ENCODE measurements at places on chromosomes 7 and 10.

GRCh38 chr10:125265579-125265955 is 105.2 kb upstream of the CTBP2 start:
- no peak for DNase-seq

GRCh38 chr7:5854738-5855137 is 25.9 kb upstream of the OCM start:
- no peak for DNase-seq

GRCh38 chr10:122373721-122374120 is 787 bp upstream of the PLEKHA1 start:
- DNase-seq, result no peak

- DNase-seq, result no peak
Measured at GRCh38 chr7:152512706-152513105, 76.9 kb upstream of the KMT2C start.

DNA sequence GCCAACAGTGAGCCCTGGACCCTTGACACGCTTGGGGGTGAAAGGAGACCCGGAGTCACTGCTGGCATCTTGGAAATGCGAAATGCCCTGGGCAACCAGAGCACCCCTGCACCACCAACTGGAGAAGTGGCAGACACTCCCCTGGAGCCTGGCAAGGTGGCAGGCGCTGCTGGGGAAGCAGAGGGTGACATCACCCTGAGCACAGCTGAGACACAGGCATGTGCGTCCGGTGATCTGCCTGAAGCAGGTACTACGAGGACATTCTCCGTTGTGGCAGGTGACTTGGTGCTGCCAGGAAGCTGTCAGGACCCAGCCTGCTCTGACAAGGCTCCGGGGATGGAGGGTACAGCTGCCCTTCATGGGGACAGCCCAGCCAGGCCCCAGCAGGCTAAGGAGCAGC is 98.5 kb downstream of the TACC2 start:
- no peak for DNase-seq

DNA sequence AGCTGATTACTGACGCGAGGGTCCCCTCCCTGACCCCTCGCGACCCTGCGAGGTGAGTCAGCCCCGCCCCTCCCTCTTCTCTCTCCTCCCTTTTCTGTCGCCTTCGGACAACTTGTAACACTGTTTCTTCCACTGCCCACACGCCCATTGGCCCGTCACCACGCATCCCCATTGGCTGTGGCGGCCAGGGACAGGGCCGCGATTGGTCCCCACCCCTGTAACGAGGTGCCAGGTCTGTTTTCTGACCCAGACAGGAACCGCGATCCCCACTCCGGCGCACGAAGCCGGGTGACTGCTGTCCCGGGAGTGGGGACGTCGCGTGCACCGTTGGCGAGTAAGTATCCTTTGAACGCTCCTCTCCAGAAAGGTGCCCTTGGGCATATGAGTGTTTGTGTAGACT is at the start of gene STRA8:
Gene STRA8, plus strand, starts transcription at position 269 of the 400 bp plus-strand sequence. CDS start 6,687 bp downstream, outside the sequence.
- DNase-seq, result no peak

- DNase-seq, result no peak
Measured at GRCh38 chr10:3516234-3516922, 268.6 kb downstream of the KLF6 start.

- no peak for DNase-seq
Measured at GRCh38 chr7:126988022-126988421, 264.7 kb downstream of the GRM8 start.

GRCh38 chr10:131242007-131242406 is 69.5 kb downstream of the TCERG1L start:
- DNase-seq, result no peak

DNA sequence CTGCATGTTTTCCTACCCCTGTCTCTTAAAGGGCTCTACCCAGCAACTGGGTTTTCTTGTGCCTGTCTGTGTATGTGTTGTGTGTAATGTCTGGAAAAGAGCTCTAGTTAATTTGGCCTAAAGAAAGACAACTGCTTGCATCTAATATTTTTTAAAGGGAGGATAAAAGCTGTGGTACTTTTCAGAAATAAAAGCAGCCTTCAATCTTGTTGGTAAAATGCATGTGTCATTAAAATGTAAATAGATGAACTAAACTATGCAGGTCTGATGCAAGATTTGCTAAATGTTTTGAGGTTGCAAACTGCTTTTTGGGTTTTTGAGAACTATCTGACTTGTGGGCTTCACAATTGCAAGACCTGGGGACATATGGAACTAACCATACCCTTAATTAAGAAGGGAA is 445.3 kb downstream of the HTR7 start:
- no peak for DNase-seq

- no peak for DNase-seq
Measured at GRCh38 chr10:103452506-103453230, 498 bp upstream of the CALHM2 start.

- no peak for DNase-seq
Measured at GRCh38 chr7:134444198-134444960, 14.5 kb downstream of the AKR1B1 start.

DNA sequence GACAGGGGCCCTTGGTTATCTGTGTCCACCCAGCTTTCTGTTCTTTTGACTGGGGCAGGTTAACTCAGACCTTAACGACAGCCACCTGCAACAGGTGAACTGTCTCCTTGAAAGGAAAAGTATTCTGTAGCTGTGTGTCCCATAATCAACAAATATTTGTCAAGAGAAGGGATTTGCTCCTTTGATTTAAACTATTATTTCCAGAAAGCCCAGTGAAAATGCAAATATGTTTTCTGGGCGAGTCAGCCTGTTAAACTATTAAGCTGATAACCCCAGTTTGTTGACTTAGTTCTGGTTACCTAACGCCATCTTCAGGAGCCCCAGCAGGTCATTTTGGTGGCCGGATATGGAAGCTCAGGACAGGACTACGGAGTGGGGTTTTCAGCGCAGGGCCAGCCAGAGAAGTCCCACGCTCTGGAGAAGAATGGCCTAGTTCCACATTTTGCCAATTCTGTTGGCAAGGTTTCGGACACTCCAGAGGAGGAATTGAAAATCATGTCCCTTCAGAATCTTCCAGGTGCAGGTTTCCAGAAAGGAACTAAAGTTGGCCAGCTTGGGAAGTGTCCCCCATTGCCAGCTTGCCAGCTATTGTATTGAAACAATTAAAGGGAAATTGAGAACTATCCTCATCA is 54.5 kb downstream of the ADRA2A start:
- DNase-seq, result no peak

DNA sequence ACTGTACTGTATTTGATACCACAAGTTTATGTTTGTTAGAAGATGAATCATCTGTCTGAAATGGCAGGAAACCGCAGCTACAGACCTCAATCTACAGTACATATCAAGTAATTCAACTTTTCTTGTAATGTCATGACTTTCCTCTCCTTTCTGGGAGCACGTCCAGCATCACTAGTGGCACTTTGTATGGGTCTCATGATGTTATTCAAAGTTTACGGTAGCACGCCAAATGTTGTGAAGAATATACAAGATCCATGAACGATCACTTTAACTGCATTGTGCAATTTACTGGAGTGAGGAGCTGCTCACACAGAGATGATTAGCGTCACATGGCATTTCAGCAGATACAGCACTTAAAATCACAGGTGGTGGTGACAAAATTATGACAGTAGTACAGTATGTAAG is 257.8 kb upstream of the GNAI1 start:
- no peak for DNase-seq

- DNase-seq, result no peak
Measured at GRCh38 chr10:14543904-14544210, 213.1 kb upstream of the FRMD4A start.

- DNase-seq, result no peak
Measured at GRCh38 chr10:6328699-6329423, 126.1 kb downstream of the PFKFB3 start.

DNA sequence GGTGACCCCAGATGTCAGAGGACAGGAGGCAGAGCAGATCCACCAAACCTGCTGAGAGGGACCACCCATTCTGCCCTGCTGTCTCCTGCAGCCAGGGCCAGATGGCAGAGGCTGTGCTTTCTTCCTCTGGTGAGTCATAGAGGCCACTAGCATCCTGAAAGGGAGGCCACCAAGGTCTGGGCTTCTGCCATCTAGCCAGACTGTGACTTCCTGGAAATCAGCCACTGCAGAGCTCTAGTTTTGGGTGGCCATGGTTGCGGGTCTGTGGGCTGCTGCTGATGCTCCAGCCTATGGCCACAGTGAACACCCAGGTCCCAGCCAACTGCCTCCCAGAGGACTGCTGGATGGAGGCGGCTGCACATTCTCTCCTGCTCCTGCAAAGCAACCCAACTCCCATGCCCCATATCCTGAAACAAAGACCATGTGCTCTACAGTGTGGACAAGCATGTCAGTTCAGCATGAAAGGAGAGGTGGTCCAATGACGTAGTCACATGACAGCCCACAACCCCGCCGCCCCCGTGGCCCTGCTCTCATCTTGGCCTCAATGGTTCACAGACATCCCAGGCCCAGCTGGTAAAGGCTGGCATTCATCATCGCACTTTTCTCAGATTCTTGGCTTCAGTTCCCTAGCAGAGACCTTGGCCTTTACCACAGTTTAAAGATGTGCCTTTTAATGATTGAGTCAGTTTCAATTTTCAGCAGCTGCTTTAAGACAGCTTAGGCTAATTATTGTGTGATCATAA is 73.9 kb upstream of the CXCL12 start:
- no peak for DNase-seq

DNA sequence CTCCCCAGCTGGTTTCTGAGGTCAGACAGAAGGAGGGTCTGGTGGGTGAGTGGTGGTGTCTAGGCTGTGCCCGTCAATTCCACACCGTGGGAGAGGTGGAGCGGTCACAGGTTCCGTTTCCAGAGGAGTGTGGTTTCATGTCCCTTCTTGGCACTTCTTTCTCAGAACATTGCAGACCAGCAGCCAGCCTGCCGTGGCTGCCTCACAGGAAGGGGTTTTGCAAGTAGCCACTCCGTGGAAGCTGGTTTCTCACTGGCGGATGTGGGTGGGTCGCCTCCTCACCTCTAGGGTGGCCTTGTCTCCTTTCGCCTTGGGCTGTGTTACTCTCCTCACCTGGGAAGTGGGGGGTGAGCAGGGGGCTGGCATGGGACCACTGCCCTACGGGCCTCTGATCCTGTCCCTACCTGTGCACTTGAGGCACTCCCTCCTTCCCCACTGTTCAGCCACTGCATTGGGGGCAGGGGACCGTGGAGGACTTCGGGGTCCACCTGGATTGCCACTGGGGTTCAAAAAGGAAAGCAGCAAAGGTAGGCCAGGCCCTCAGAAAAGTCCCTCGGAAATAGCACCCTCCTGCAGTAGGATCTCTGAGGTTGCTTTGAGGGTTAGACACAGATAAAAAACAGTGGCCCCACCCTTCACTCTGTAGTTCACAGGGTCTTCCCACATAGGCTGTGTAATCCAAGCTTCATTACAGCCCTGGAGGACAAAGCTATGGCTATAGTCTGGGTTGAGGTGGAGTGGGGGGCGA is 33.9 kb downstream of the TSPAN14 start:
- DNase-seq, result no peak

DNA sequence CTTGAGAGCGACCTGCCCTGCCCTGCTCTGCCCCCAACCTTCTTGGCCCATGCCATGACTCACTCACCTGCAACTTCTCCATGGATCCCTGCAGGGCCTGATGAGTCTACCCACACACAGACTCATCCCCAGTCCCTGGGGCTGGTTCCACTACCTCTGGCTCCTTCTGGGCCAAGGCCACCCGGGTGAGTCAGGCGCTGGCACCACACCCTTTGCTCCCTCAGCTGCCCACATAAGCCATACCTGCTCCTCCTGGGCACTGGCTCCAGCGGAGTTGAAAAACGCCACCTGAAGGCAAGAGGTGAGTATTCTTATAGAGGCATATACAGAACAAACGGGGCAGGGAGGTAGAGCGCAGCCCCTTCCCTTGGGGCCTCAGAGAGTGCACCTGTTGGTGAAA is 16.2 kb upstream of the MTPAP start:
- DNase-seq, result no peak

- DNase-seq, result no peak
Measured at GRCh38 chr10:70786799-70787415, 1.7 kb upstream of the TBATA start.

GRCh38 chr10:99850767-99851340 is 68.4 kb downstream of the ABCC2 start:
- no peak for DNase-seq

GRCh38 chr10:110802090-110802489 is 69.6 kb upstream of the PDCD4 start:
- no peak for DNase-seq

GRCh38 chr7:39613577-39613976 is 9.8 kb upstream of the RALA start:
- DNase-seq, result no peak

DNA sequence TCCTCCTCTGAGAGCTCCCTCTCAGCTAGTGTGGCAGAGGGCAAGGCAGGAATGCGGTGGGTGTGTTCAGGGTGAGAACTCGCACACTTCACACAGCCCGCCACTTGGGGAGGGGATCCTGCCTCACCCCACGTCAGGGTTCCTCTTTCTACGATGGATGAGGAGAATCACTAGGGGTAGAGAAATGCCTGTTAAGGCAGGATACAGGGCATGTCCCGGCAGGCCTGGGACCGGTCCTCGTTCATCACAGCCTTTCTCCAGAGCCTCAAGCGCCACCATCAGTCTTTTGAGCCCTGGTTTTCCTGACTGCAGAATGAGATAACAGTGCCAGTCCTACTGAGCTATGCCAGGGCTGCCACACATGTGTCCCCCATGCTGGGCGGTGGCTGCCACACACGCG is 546.7 kb upstream of the ADARB2 start:
- no peak for DNase-seq

Measured in effector CD8-positive, alpha-beta T cell (primary cell).